ENCODE measurements at places on chromosomes 6 and 20.

- DNase-seq = no peak
Observed at GRCh38 chr20:63315731-63316491, 22.9 kb downstream of the COL20A1 start.

DNA sequence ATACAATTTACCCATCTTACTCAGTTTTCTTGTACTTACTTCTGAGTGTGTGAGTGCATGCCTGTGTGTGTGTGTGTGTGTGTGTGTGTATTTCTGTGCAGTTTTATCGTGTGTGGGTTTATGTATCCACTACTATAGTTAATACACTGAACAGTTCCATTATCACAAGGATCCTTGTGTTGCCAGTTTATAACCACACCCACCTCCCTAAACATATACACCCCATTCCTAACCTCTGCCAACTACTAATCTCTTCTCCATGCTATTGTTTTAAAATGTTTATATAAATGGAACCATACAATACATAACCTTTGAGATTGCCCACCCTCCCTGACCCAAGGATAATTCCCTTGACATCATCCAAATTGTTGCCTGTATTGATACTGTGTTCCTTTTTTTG, 18.7 kb downstream of the POFUT1 start:
- no peak for DNase-seq

GRCh38 chr6:100445512-100445911, 19.2 kb downstream of the SIM1 start:
- no peak for DNase-seq

DNA sequence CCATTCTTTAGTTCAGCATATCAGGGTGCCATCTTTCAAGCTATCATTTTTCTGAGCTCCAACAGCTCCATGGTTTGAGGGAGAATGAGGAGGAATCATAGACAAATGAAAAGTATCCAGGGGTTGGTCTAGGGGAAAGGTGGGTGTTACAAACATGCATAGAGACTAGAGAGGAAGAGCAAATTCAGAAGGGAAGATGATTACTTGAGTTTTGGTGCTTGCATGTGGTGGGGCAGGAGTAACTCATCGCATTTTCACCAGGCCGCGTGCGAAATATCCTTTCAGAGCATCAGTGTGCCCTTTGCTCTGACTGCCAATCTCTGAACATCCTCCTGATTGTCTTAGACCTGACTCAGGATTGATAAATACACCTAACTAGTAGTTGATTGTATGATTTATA, 7.7 kb upstream of the BICRAL start:
- no peak for DNase-seq

GRCh38 chr6:158648682-158649131, 1.1 kb upstream of the SYTL3 start:
- DNase-seq = no peak

- no peak for DNase-seq
Observed at GRCh38 chr6:107115695-107116327, 496 bp upstream of the BEND3 start.

- DNase-seq = no peak
Observed at GRCh38 chr20:40307997-40308396, 381.0 kb downstream of the MAFB start.

DNA sequence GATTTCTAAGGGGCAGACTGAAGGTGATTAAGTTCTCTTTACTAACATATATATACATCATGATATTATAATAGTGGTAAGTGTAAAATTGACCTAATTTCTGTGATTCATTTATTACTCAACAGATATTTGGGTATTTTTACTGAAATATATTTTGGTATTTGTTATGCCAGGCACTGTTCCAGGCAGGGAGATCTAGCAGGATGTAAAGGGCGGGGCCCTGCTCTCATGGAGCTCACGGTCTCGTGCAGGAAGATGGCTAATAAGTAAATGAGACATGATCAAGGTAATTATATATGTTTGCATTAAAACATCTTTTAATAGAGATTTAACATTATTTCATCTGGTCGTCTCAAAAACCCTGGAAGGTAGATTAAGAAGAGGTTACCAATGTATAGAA, 27.7 kb downstream of the FAM50B start:
- DNase-seq = no peak

DNA sequence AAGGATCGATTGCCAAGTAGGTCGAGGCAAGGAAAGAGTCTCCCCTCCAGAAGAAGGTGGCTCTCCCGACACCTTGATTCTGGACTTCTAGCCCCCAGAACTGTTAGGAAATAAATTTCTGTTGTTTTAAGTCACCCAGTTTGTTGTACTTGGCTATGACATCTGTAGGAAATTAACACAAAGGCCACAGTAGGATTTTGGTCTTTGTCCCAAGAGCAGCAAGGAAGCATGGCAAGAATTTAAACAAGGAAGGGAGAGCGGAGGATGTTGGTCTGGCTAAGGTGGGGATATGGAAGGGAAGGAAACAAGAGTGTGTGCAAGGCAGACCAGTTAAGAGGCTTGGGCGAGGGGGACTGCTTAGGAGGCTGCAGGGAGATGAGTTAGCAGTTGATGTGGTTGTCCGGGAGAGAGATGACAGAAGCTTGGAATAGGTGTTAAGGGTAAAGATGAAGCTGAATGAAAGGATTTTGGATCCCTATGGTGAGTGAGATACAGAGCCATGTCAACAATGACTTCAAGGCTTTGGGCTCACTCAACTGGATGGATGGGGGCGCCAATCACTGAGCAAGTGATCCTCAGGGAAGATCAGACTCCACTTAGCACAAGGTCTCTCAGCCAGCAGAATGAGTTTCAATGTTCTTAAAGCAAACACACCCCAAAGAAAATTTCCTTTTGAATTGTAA, 140.5 kb upstream of the ZNF217 start:
- no peak for DNase-seq
